Left ventricle myocardium superior (tissue), 1 donor: ENCODE measurements at places on chromosomes 6 and 20. TPM values are rescaled to one million over a fixed set of nuclear protein-coding genes. Genes with fewer than 3 reads are reported as not detected.

ZBTB46 gene
- total RNA-seq: 13.1 TPM

ZKSCAN3 gene
- total RNA-seq: 4.7 TPM

FRS3 gene
- total RNA-seq: 5.2 TPM

F13A1 gene
- 100 TPM for total RNA-seq

SLC12A5 gene
- 1.3 TPM for total RNA-seq

SPO11 gene
- not detected for total RNA-seq

TBXT gene
- total RNA-seq: not detected

ELOVL5 gene
- total RNA-seq: 21.2 TPM

EPPIN gene
- not detected for total RNA-seq

KIAA1755 gene
- 5.3 TPM for total RNA-seq

ABHD16B gene
- not detected for total RNA-seq

BLOC1S5 gene
- 10.3 TPM for total RNA-seq

SIRPB1 gene
- total RNA-seq: 0.82 TPM

PPIL4 gene
- total RNA-seq: 15.6 TPM

BEND6 gene
- total RNA-seq: 0.35 TPM

CYP39A1 gene
- 5.9 TPM for total RNA-seq

EYA2 gene
- 1.4 TPM for total RNA-seq

RALGAPB gene
- 22.4 TPM for total RNA-seq

DEFB124 gene
- total RNA-seq: not detected

SCRT2 gene
- not detected for total RNA-seq

MRPS26 gene
- 57.5 TPM for total RNA-seq

ID4 gene
- total RNA-seq: 3.0 TPM

ATP5F1E gene
- 128 TPM for total RNA-seq

IRAK1BP1 gene
- total RNA-seq: 5.5 TPM

CNBD2 gene
- total RNA-seq: 2.6 TPM

POPDC3 gene
- total RNA-seq: 59.2 TPM

RIOK1 gene
- total RNA-seq: 10.8 TPM

OR2B6 gene
- not detected for total RNA-seq

PTK6 gene
- total RNA-seq: not detected

CHD6 gene
- 36.8 TPM for total RNA-seq

NANP gene
- total RNA-seq: 3.6 TPM

SNHG17 gene
- 5.0 TPM for total RNA-seq

ACTL10 gene
- 0.40 TPM for total RNA-seq

GNRH2 gene
- total RNA-seq: not detected

FAM162B gene
- 3.6 TPM for total RNA-seq
